ENCODE measurements at places on chromosomes 1 and 21. TPM values are rescaled to one million over a fixed set of nuclear protein-coding genes. Genes with fewer than 3 reads are reported as not detected.
A peak's percentile ranks its signal among the peaks of the same experiment; 100 is the strongest.

The FGR gene
- not detected for total RNA-seq

DNA sequence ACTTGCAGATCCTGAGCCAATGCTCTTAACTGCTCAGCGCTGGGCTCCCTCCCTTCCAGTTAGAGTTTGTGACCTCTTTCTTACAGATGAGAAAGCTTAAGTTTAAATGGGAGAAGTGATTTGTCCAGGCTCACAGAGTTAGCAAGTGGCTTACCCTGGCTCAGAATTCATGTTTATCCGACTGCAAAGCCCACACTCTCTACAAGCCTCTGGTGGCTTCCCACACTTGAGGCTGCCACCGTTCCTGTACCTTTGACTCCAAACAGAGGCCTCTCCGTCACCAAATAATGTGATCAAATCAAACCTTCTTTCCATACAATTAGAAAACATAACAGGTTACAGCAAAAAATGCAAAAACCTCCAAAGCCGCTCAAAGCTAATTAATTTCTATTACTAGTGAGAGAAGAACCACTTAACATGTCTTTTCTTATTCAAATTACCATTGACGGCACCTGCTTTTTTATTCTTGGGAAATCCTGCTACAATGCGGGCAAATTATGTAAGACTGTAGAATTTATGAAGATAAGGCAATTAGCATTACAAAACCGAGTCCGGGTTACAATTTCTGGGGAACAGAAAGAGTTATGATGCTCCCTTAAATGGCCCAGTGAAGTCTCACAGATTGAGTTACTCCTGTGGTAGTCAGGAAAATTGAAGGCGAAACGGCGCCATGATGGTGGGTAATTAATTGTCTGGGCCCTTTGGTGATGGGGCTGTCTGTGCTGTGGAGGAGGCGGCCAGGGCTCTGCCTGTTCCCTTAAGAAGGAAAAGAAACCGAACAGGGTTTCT is 324.3 kb upstream of the POU3F1 start:
- peaks cover 27% of the 10 kb centered on the region for H3K27me3 ChIP-seq
- H3K36me3 ChIP-seq, result no peaks in the 10 kb centered on the region
- no peak for DNase-seq
- no peak overlapping the region for H3K4me3 ChIP-seq

DNA sequence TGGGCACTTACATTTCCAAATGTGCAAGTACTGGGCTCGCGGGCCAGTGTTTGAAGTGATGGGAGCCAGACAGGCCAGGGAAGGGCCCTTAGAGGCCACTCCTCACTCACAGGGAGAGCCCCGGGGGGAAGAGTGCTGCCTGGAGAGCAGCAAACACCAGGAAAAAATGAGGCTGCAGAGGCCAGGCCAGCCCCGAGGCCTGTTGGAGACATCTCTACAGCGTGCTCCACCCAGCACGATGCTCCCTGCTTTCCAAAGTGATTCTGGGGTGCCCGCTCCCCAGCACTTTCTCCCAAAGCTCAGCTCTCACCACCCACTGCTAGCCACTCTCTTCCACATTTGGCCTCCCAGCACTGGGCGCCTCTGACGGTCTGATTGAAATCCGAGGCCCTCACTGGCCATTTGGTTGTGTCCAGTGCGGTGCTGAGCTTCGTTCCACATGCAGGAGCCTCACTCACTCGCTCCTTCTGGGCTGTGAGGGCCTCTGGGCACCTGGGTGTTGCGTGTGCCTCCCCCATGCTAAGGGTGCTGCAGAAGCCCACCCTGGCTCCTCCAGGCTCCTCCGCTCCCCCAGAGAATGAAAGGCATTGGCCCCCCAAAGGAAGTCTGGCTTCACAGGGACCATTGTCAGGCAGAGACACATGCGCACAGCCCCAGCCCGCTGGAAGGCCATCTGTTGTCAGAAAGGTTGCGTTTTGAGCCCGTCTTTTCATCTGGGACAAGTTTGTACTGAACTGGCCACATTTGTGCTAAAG is 385.4 kb upstream of the VAMP3 start:
- no peaks in the 10 kb centered on the region for H3K36me3 ChIP-seq
- peaks cover 35% of the 10 kb centered on the region for H3K4me1 ChIP-seq
- H3K27ac ChIP-seq, result no peak overlapping the region
- peak; percentile 55 for DNase-seq
- no peaks in the 10 kb centered on the region for H3K27me3 ChIP-seq

- peaks cover 28% of the 10 kb centered on the region for H3K4me1 ChIP-seq
- H3K27me3 ChIP-seq, result no peaks in the 10 kb centered on the region
- no peaks in the 10 kb centered on the region for H3K36me3 ChIP-seq
Measured at GRCh38 chr1:178277793-178278530, 184.1 kb downstream of the RASAL2 start.

DNA sequence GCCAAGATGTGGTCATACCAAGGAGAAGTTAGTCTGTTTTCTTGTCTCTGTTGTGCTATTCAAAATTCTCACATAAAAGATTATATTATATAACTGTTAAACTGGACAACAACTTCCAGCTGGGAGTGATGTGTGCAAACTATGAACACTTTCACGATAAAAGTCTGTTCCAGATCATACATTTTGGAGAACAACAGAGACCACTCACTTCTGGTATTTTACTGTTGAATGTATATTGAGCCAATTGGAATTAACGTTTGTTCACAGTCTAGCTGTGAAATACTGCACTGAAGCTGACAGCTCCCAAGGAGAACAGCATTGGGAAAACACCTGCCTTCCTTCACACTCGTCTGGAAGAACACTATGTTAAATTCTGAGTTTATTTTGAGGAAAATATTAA is 860 bp upstream of the SHCBP1L start:
- H3K36me3 ChIP-seq, result no peaks in the 10 kb centered on the region
- no peak overlapping the region for H3K4me3 ChIP-seq
- no peaks in the 10 kb centered on the region for H3K27me3 ChIP-seq
- H3K27ac ChIP-seq, result no peak overlapping the region
- DNase-seq, result no peak

- H3K27me3 ChIP-seq, result no peaks in the 10 kb centered on the region
- no peaks in the 10 kb centered on the region for H3K4me1 ChIP-seq
Measured at GRCh38 chr1:50658459-50659076, 235.3 kb upstream of the DMRTA2 start.

GRCh38 chr1:234062166-234062565 is 157.7 kb downstream of the SLC35F3 start:
- H3K27me3 ChIP-seq, result peaks cover 4% of the 10 kb centered on the region
- no peak overlapping the region for H3K4me3 ChIP-seq
- H3K36me3 ChIP-seq, result no peaks in the 10 kb centered on the region
- no peak overlapping the region for H3K27ac ChIP-seq
- no peak for DNase-seq

DNA sequence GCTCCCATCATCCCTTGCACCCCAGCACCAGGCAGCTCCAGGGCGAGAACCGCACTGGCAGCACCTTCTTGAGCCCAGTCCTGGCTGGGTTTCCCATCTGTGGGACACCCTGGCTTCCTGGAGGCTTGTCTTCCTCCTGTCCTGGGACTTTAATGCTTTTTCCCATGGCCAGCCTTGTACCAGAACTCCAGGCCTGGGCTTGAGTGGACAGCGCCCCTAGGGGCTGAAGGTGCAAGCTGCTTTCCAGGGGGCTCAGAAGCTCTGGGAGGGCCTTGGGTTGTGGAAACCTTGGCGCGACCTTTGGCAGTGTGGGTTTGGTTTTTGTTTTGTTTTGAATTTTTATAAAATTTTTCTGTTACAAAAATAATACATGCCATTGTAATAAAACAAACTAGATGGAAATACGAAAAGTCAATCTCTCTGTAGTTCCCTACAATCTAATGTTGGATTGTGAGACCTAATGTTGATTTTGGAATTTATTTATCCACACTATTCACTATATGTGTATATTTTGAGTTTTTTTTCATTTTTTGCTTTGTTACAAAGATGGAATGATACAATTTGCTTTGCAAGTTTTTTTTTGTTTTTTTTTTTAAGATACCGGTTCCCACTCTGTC is 33.8 kb upstream of the RPL11 start:
- peaks cover 7% of the 10 kb centered on the region for H3K4me1 ChIP-seq
- DNase-seq, result peak; percentile 76
- no peak overlapping the region for H3K27ac ChIP-seq

DNA sequence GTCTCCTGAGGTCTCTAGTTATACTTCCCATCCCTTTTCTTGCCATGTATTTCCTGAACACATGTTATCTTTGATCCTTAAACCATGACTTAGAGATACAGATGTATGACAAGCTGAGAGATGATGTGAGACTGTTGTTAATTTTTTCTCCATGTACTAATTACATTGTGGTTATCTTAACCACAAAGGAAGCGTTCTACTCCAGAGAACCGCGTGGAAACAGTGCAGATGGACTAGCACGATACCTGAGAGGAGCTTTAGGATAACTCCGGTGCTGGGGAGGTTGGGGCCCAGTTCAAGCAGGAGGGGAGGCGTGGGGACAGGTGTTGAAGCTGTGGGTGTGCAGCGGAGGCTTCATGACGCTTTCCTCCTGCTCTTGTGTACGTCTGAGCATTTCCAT is 17.5 kb downstream of the PDE9A start:
- H3K4me3 ChIP-seq, result no peak overlapping the region
- peaks cover 48% of the 10 kb centered on the region for H3K4me1 ChIP-seq
- DNase-seq, result no peak
- no peak overlapping the region for H3K27ac ChIP-seq
- H3K27me3 ChIP-seq, result peaks cover 4% of the 10 kb centered on the region

GRCh38 chr1:9010781-9011323 is 15.4 kb downstream of the SLC2A7 start:
- H3K27me3 ChIP-seq, result no peaks in the 10 kb centered on the region
- H3K36me3 ChIP-seq, result no peaks in the 10 kb centered on the region
- no peak overlapping the region for H3K4me3 ChIP-seq
- DNase-seq, result no peak

The CFAP74 gene
- 1.5 TPM for total RNA-seq

DNA sequence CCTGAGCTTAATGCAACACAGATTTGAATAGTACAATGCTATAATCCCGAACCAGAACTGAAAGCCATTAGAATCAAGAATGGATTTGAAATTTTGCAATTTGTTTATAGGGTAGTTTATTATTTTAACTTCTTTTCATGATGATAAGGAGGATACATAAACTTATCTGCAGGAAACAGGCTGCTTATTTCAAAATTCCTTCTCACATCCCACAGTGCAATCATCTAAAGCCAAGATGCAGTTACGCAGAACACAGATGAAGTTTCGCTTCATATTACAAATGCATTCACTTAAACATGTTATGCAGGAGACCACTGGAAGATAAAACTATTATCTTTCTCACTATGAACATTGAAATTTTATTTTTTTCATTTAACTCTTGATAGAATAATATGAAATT is 1019.6 kb downstream of the PLA2G4A start:
- DNase-seq, result no peak
- H3K4me1 ChIP-seq, result peaks cover 6% of the 10 kb centered on the region
- no peak overlapping the region for H3K27ac ChIP-seq

- peak overlapping the region; percentile 84 for H3K4me3 ChIP-seq
- H3K36me3 ChIP-seq, result no peaks in the 10 kb centered on the region
- H3K4me1 ChIP-seq, result peaks cover 11% of the 10 kb centered on the region
- DNase-seq, result peak; percentile 71
- H3K27ac ChIP-seq, result peak overlapping the region; percentile 79
Measured at GRCh38 chr1:28091043-28091781, 2.8 kb upstream of the EYA3 start.

DNA sequence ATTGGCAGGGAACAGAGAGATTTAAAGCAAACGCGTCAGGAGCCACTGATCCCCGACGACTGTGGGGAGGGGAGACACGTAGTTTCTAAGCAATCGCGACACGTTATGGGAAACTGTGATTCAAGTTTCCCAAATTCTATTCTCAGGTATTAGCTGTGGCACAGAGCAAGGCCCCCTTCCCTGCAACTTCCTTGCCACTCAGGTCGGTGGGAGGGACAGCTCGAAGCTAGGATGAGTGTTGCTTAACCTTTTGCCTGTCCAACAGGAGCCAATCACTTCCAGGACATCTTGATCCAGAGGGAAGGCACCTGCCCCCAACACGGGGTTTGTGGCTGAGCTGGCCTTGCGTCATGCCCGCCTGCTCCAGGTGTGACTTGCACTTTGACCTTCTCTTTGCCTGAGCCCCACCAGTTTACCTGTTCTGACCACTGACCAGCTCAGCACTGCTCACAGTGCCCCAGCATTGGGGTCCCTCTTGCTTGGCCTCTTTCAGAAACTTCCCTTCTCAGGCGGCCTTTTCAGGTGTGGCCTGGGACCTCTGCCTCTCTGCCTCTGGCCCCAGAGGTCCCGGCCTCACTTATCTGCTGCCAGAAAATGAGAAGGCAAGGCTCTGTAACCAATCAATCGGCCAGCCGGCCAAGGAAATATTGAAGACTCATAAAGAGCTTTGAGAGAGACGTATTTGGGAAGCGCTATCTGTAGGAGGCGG is 24.6 kb downstream of the TEX35 start:
- no peak for DNase-seq
- H3K36me3 ChIP-seq, result no peaks in the 10 kb centered on the region
- H3K4me3 ChIP-seq, result no peak overlapping the region
- no peaks in the 10 kb centered on the region for H3K27me3 ChIP-seq

The LCE1C gene
- not detected for total RNA-seq

The COA7 gene
- total RNA-seq, result 27.9 TPM

The KCNN3 gene
- 0.45 TPM for total RNA-seq

- peaks cover 14% of the 10 kb centered on the region for H3K27me3 ChIP-seq
- H3K36me3 ChIP-seq, result no peaks in the 10 kb centered on the region
- H3K4me3 ChIP-seq, result no peak overlapping the region
- no peak for DNase-seq
- peaks cover 16% of the 10 kb centered on the region for H3K4me1 ChIP-seq
- H3K27ac ChIP-seq, result no peak overlapping the region
Measured at GRCh38 chr1:31664528-31664927, 19.9 kb upstream of the PEF1 start.

The RNF187 gene
- 117 TPM for total RNA-seq

- no peaks in the 10 kb centered on the region for H3K27me3 ChIP-seq
- DNase-seq, result no peak
- H3K36me3 ChIP-seq, result peaks cover 20% of the 10 kb centered on the region
Measured at GRCh38 chr1:162590101-162590500, 28.6 kb downstream of the UAP1 start.

DNA sequence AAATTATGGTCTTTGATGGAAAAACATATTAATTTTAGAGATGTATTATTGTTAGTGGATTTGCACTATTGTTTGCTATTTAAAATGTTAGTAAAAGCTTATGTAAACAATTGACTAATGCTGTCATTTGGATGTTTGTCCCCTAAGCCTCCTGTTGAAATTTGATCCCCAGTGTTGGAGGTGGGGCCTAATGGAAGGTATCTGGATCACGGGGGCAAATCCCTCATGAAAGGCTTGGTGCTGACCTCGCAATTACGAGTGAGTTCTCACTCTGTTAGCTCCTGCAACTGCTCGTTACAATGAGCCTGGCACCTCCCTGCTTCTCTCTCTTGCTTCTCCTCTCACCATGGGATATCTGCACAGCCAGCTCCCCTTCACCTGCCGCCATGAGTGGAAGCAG is 14.3 kb downstream of the TMEM35B start:
- peaks cover under 1% of the 10 kb centered on the region for H3K27me3 ChIP-seq
- no peaks in the 10 kb centered on the region for H3K36me3 ChIP-seq
- no peaks in the 10 kb centered on the region for H3K4me1 ChIP-seq
- H3K4me3 ChIP-seq, result no peak overlapping the region

GRCh38 chr1:39852876-39853275 is 30.4 kb downstream of the TRIT1 start:
- no peak for DNase-seq
- H3K36me3 ChIP-seq, result peaks cover 17% of the 10 kb centered on the region
- peak overlapping the region; percentile 23 for H3K4me3 ChIP-seq
- H3K4me1 ChIP-seq, result peaks cover 21% of the 10 kb centered on the region
- H3K27ac ChIP-seq, result peak overlapping the region; percentile 81

- H3K36me3 ChIP-seq, result no peaks in the 10 kb centered on the region
- H3K4me3 ChIP-seq, result no peak overlapping the region
- no peak for DNase-seq
- no peaks in the 10 kb centered on the region for H3K4me1 ChIP-seq
Measured at GRCh38 chr1:111789666-111790316, 34.1 kb downstream of the DDX20 start.

GRCh38 chr1:7463526-7463925 is 307.6 kb upstream of the VAMP3 start:
- DNase-seq, result no peak
- peaks cover 7% of the 10 kb centered on the region for H3K4me1 ChIP-seq
- H3K4me3 ChIP-seq, result no peak overlapping the region
- H3K27me3 ChIP-seq, result peaks cover 3% of the 10 kb centered on the region
